Fibroblast of skin of left biceps (primary cell): ENCODE measurements at places on chromosomes 5 and 9.
A peak's percentile ranks its signal among the peaks of the same experiment; 100 is the strongest.

DNA sequence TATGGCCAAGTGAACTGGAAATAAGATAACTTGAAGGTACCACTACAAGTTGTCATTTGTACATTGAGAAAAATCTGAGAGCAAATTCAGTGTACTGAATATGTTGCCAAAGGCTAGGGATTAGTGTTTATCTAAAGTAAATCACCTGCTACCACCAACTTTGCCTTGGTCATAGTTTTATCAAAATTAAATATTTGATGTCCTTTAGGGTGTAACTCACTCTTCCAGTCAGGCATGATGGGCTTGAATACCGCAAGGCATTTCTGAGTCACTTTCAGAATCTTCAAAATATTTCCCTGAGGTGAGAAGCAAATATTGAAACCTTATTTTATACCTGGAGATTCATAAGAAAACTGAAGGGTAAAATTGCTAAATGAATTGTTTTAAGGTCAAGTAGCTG is 1338.6 kb upstream of the ACO1 start:
- no peak for DNase-seq

DNA sequence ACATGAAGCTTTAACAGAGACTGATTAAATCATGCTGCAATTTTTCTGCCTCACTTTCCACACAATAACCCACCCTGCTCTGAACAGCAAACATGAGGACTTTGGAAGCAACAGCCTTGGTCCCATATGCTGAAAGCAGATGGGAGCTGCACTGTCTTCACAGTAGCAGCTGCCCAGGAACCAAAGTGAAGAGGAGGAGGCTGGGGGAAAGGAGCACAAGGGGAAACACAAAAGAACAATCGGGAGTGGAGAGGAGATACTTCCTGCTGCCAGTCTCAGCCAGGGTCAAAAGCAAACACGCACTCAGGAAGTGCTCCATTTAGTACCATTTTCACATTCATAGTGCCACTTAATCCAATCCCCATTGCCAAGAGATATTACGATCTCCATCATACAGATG is 183.3 kb upstream of the PUM3 start:
- no peak for DNase-seq

- no peak for DNase-seq
These were observed 172.2 kb downstream of the TRPM3 start for GRCh38 chr9:70949239-70949638.

- no peak for DNase-seq
These were observed 1771.7 kb upstream of the CDH9 start for GRCh38 chr5:28809811-28810750.

DNA sequence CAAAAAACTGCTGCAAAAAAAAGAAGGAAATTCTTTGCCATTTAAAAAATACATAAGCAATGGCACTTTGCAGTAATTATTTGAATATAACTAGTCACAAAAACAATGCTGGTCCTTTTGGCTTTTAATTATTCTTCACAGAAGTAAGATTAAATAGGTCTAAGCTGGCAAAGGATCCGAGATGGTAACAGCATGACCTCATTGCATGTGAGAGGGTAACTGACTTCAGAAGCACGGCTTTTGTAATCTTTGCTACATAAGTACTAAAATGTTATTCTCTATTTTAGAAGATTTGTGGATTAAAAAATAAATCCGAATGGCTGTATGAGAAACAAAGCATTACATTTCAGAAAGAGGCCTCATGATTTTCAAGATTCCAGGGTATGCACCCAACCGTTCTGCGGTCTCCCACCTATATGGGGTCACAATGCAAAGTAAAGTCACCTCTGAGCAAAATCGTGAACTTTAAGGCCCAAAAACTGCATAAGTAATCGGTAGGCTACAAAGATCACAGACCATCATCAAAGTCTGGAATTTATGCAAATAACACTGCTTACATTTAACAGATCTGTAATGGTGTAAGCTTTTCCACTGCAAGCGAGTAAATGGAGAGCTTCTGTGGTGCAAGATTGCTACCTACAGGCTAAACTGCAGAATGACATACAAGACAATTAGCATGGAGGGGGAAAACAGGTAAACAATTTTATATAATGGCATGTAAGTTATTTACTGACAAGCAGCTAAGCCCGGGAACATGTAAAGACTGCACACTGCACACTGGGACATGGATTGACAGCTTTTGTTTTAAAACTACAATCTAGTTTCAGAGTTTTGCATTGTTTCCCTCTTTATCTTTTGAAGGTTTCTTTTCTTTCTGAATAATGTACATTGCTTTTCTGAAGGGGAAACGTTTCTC is 231.6 kb downstream of the SLF1 start:
- DNase-seq: peak; percentile 17

GRCh38 chr5:134554319-134555222 is 29.1 kb downstream of the JADE2 start:
- DNase-seq: no peak

GRCh38 chr5:96468956-96469355 is 35.9 kb upstream of the PCSK1 start:
- DNase-seq: no peak

DNA sequence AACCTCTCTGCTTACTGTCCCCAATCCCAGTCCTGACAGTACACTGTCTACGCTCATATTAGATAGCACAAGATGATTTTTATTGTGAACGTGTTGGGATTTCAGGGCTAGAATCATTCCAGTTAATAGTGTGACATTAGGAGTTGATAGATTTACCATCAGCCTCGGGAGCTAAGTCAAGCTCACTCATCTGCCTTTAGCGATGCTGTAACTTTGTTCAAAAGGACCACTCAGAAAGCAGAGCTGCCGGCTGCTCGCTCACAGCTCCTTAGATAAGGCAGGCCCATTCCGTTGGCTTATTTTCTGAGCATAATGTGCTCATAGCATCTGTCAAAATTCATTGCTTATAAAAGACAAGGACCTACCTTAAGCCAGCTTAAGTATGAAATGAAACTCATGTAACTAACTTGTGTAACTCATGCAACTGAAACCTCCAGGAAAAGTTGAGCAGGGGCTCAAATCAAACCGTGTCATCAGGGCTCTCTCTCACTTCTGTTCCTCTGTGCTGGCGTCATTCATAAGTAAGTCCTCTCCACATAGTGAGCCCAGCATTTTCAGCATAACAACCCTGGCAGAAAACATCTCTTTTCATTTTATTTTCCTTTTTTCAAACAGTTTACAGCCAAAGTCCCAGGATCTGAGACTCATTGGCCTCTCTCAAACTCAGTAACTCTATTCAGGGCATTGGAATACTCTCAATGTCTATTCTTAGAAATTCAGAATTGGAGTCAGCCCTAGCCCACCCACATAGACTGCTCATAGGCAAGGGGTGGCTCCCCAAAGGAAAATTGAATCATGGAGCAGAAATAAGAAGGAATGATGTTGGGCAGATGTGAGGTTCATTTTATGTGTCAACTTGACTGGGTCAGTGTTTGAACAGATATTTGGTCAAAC is 208.8 kb downstream of the MAN2A1 start:
- DNase-seq: no peak

DNA sequence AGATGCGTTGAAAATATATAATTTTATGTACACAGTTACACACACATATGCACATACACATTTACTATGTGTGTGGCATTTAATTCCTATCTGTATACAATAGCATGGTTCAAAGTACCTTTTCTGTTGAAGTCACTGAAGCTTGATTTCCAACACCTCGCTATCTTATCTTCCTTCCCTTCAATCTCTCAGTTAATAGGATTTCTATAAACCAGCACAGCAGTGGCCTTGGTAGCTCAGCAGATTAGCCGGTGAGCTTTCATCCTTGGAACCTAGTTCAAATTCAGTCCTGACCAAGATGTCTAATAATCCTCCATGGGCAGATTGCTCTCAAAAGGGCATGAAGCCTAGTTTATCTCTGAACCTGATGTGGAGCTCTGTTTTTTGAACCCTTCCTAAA is 2389.5 kb downstream of the MAT2B start:
- no peak for DNase-seq

- DNase-seq: no peak
These were observed 166.1 kb downstream of the SLC28A3 start for GRCh38 chr9:84174486-84174885.

DNA sequence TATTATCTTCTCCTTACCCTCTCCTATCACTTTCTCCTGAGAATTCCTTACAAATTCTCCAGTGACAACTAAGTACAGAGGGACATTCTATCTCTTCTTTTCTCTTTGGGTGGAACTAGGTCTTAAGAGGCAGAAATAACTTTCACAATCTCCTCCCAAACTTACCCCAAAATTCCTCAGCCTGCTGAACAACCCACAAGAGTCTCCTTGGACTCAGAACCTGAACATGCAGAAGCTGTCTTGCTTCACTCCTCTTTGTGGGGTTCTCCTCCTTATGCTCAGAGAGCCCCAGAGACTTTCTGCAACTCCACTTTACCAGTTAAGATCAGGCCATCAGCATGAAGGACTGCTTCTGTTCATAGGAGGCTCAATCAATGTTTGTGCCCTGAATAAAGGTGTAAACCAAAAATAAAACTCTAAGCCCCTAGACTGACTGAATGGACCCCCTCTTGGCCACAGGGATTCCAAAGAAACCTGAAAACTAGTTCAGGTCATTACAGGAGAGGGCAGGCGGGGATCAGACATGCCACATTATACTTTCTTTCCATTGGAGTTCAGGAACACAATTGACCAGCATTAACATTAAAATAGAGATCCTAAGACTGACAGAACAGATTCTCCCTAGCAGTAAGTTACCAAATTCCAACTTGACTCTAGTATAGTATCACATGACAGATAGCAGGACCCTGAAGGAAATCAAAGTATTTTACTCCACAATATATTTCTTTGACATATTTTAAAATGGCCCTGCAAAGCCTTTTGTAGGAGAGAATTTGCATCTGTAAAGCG is 179.7 kb upstream of the FBXL17 start:
- no peak for DNase-seq

GRCh38 chr5:131773805-131774204 is 23.0 kb downstream of the FNIP1 start:
- DNase-seq: no peak

DNA sequence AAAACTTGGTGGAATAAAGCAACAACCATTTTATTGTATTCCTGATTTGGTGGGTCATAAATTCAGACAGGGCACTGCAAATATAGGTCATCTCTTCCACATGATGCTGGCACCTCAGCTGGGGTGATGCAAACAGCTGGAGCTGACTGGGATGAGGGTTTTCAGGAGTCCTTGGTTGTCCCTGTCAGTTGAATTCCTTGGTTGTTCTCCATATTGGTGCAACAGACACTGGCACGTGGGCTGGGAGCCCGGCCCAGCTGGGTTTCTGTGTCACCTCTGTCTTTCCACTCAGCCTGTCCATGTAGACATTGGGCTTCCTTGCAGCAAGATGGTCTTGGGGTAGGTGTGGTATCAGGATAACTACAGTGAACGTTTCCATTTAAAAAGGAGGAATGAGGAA is 518.0 kb upstream of the MEF2C start:
- DNase-seq: no peak

DNA sequence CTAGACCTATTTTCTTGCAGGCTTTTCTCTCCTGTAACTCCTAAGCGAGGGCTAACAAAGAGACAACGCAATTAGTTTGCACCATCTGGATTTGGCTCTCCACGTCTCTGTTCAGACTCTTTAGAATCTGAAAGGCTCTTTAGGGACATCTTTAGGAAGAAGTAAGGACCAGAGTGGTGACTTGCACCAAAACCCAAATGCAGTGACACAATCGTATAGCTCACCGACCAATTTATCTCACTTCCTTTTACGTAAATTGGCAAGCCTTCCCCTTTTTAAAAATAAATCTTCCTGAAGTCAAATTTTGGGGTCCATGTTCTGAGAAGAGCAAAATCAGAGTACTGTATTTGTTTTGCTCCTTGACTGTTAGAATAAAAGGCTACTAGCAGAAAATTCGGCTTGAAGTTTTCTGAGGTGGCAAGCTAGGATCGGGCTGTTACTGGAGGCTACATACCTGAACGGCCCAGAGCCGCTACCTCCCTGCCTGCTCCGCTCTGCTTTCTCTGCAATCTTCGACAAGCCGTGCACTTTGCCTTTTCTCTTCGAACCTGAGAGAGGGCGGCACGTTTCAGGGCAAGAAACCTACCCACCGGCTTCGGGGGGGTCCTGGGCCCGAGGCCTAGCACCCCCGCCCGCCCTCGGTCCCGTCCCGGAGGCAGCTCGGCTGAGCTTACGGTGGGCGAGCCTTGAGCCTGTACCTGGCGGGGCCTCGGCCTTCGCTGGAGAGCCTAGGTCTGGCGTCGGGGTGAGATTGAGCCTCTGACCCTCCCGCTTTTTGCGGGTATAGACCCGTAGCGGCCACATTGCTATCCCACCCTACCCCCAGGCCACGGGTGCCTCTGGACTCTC is 537 bp downstream of the MEIKIN start:
- DNase-seq: no peak

- peak; percentile 63 for DNase-seq
These were observed 435.7 kb upstream of the RIOK2 start for GRCh38 chr5:97618721-97619120.

DNA sequence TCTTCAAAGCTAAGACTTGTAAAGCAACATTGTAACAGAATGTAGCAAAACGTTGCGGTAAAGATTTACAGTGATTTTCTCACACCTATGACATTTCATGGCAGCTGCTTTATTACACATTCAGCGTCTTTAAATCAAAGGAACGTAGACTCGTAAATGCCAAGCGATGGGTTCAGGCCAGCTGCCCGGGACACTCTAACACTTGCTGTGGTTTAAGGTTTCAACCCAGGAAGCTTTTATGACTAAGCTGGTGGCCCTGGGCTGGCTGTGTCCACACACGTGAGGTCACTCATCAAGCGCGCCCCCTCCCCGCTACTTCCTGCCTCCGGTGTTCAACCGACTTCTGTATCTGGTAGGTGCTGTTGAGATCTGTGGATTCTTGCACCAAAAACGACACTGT is 2.5 kb downstream of the SLC6A18 start:
- DNase-seq: no peak

GRCh38 chr9:9536523-9536922 is 1076.3 kb downstream of the PTPRD start:
- no peak for DNase-seq

GRCh38 chr5:11289208-11289607 is 528.2 kb upstream of the DAP start:
- DNase-seq: no peak
